Hepatocyte (in vitro differentiated cells): ENCODE measurements at places on chromosomes 6 and 20. TPM values are rescaled to one million over a fixed set of nuclear protein-coding genes. Genes with fewer than 3 reads are reported as not detected.

Gene NRN1
- not detected in 2 replicates for total RNA-seq

Gene ZC2HC1B
- not detected in 2 replicates for total RNA-seq

Gene SLC22A2
- total RNA-seq: 0.43 and 1.2 TPM in 2 replicates

Gene OPN5
- total RNA-seq: not detected in 2 replicates

Gene POM121L2
- total RNA-seq: 0.04 TPM in 1 of 2 replicates, not detected in the other

Gene GGTLC1
- total RNA-seq: not detected in 2 replicates

DNA sequence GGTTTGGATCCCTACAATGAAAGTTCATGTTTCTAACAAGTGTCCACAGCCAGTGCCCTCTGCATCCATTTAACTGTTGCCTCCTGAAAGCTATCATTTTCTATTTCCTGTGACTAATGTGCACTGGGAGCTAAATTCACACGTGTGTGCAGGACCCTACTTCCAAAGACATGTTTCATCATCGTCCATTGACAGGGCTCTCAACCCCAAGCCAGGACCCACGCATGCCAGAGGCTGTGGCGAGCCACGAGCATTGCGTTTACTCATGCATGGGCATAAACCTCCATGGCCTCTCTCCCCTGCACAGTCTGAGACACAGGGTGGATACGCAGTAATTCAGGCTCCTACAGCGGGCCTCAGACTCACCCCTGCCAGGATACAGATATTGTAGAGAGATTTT is 153.2 kb downstream of the MAFB start:
- no peak for DNase-seq

GRCh38 chr20:59010995-59011873 is 4.2 kb upstream of the CTSZ start:
- DNase-seq: no peak

DNA sequence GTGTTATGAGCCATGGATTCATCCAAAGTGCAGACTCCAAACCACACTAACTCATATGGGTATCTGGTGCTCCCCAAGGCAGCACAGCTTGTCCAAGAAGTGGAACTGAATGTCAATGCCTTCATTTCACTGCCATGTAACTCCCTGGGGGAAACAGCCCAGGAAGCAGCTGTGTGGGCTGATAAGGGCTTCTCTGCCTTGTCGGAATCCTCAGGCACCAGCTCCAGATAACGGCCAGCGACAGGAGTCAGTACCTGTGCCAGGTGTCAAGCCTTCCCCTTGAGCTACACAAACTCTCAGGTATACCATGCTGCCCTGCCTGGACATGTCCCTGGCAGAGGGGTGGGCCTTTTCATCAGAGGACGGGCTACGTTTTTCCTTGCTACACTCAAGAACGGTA is 751.9 kb upstream of the CHD6 start:
- no peak for DNase-seq

DNA sequence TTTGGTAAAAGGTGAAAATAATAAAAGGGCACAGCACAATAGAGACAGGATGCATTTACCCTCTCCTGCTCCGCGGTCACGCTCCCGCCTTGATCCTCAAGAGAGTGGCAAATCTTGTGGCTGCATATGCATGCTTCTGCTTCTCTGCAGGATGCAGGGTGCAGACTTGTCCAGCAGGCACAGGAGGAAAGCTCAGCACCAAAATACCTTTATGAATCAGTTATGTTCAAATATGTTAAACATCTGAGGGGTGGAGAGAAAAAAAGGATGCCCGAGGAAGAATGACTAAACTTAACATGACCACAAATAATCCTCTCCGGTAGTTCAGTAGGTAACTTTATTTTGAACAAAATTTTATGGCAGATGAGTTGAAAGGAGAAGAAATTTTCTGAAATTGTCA is 366.1 kb upstream of the SOX4 start:
- no peak for DNase-seq

DNA sequence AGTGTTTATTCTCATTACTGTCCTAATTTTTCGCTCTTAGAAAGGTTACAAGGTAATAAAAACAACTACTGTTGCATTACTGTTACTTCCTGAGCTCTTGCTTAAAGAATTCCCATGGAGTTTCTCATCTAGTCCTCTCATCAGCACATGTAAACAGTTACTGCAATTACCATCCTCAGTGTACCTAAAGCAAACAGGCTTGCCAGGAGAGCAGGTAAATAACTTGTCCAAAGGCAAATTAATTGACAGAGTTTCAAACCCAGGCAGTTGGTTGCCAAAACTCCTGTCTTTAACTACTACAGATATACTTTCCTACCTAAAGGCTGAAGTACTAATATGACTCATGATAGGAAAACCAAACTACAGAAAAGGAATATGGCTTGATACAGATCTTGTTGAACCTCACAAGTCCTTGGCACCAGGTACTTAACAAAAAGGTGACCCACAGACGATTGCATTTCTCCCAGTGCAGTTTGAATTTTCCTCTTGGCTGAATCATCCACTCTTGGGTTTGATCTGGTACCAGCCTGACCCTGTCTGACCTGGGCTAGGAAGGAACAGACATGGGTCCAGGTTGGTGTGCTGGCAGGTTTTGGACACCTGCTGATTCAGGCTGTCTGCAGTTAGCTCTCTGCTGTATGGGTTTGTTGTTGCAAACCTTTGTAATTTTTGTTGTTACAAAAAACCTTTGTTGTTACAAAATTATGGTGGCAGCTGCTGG is 153.0 kb downstream of the CFAP61 start:
- DNase-seq: no peak

DNA sequence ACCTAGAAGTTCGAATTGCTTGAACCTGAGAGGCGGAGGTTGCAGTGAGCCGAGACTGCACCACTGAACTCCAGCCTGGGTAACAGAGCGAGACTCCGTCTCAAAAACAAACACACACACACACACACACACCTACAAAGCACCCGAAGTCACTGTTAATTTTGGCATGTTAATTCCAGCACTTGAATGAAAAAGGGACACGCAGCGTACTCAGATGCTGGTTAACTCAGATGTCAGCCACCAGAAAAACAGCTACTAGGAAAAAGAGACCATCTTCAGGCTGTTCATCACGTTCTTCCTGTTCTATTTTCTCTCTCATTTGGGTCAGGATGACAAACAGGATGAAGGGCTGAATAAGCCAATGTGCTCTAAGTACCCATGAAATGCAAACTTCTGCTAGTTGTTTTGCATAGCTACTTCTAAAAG is 46.9 kb downstream of the BLOC1S5 start:
- DNase-seq: no peak

GRCh38 chr20:33837096-33837830 is 26.1 kb downstream of the CHMP4B start:
- no peak for DNase-seq

- DNase-seq: no peak
Observed at GRCh38 chr20:62760856-62761758, 35.2 kb upstream of the MRGBP start.

DNA sequence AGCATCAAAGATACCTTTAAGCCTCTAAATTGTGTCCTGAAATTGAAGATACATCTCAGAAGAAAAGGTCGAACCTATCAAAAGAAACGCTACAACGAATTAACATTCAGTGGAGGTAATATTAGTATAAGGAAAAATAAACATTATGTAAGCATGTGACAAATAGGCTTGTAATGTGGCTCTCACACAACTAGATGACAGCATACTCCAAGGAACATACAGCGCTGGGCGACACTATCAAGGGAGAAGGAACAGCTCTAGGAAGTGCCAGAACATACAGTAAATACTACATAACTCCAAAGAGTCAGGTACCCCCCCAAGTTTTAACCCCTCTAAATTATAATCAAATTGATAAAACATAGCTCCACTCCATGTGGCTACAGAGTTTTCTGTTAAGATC is 103.5 kb downstream of the LAMP5 start:
- peak; percentile 74 for DNase-seq

GRCh38 chr6:90444160-90444714 is 142.6 kb downstream of the MAP3K7 start:
- DNase-seq: no peak

DNA sequence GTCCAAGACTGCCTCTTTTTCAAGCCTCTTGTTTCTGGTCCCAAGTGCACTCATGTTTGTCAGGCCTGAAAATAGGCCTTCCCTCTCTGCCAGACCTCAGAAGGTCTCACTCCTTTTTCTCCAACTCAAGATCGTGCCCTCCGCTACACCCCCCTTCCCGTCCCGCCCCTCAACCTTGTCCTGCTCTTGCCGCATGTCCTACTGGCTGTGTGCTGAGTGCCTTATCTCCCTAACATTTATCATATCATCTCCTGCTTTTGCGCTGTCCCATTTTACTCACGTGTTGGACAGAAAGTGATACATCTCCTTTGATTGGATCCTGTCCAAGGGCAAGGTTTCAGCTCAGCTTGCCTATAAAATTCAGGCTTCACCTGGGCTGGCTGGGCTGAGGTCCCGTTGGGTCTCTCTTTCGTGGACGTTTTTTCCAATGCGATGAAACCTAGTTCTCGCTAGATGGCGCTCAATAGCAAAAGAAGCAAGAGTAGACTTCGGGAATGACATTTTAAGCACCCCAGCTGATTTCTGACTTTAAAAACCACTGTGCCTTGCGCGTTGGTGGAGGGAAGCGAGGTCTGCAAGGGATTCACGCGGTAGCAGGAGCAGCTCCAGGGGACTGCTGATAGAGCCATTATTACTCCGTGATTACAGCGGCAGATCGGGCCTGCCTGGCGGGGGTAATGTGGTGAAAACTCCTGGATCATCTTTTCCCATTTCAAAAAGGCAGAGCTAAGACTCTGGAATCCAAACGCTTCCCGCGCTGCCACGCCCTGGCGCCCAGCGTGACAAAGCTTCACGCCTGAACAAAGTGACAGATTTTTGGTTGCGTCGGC is 137.6 kb downstream of the IMPG1 start:
- DNase-seq: peak; percentile 84

DNA sequence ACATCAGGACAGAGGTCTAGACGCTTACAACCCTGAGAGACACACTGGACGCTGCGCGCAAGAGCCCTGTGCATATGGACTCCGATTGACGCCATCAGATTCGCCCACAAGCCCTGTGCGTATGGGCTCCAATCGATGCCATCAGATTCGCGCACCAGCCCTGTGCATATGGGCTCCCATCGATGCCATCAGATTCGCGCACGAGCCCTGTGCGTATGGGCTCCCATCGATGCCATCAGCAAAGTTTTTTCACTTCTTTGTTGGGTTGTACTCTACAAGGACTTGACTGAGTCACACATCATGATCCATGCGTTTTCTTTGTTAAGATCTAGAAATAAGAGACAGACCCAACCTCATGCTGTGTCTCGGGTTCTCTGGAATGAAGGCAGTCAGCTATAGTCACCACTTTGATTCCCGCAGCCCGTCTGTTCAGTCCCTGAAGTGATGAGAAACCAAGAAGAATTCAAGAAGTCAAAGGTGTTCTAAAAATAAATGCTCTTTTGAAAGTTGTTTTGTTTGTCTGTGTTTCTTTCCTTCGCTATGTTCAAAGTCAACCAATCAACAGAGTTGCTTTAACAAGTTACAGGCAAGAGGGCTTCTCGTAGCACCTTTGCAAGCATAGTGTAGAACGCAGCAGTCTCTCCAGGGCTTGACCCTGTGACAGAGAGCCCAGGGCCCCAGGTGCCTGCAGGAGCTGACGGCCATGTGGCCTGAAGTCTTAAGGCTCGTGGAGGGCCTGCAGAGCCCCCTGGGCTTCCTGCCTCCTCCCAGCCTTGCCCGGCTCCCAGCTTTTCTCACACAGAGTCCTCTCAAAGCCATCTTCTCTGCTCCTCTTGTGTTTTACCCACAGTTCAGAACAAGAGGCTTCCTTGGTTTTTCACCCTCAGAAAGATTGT is 7.9 kb downstream of the RPS6KA2 start:
- DNase-seq: no peak

- no peak for DNase-seq
Observed at GRCh38 chr20:18999086-18999485, 185.5 kb downstream of the SCP2D1 start.

GRCh38 chr6:127102299-127102698 is 16.2 kb upstream of the RSPO3 start:
- peak; percentile 42 for DNase-seq

DNA sequence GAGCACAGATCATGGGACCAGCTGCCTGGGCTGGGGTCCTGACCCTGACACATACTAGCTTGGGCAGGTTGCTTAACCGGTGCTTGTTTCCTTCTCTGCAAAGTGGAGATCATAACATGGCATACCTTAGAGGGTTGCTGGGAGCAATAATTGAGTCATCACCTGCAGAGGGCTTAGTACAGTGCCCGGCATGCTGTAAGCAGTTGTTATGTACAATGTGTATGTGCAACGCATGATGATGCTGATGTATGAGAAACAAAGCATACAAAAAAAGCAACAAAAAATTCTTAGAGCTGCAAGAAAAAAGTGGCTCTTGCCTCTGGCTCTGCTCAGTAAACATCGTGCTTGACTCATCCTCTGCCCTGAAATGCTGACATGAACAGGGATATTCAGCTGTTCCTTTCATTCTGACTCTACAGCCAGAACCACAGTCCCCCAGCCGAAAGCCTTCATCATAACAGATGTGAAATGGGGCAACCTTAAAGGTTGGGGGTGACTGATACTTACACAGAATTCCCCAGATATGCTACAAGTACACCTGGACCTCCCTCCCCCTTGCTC is 91.7 kb downstream of the CLIC5 start:
- DNase-seq: peak; percentile 56

GRCh38 chr20:13681248-13682125 is 42.8 kb upstream of the TASP1 start:
- peak; percentile 75 for DNase-seq

DNA sequence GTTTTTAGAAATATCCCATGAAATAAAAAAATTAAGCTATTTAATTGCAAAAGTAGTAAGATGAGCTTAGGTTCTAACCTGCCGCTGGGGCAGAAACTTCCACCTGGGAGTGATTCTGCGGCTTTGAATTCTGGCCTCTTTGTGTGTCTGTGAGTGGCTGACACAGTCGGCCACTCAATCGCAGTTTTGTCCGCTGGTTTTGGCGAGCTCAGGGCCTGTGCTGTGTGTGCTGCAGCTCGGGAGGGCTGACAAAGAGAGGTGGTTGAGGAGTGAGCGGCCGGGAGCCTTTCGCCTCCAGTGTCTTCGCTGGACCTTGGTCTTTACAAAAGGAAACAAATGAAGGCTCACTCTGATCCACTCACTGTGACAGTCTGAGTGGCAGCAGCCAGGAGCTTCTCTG is 128.4 kb downstream of the TIAM2 start:
- DNase-seq: no peak

- no peak for DNase-seq
Observed at GRCh38 chr20:57566803-57567459, 6.0 kb downstream of the PCK1 start.

GRCh38 chr6:1081551-1082284 is 230.2 kb upstream of the FOXQ1 start:
- no peak for DNase-seq
